ENCODE measurements at places on chromosomes 11 and 22. TPM values are rescaled to one million over a fixed set of nuclear protein-coding genes. Genes with fewer than 3 reads are reported as not detected.

The UCP3 gene
- 6.6 TPM for total RNA-seq

The ATF4 gene
- total RNA-seq, result 338 TPM

The SHANK2 gene
- total RNA-seq, result not detected

The VSIG2 gene
- total RNA-seq, result not detected

The SF1 gene
- 397 TPM for total RNA-seq

The CDC42EP1 gene
- 1.0 TPM for total RNA-seq

The GUCY1A2 gene
- 0.06 TPM for total RNA-seq

The VWA5A gene
- total RNA-seq, result 6.3 TPM

The UNC93B1 gene
- 14.8 TPM for total RNA-seq

The SSTR3 gene
- 2.6 TPM for total RNA-seq

The TNNI2 gene
- not detected for total RNA-seq

The RTN4R gene
- 2.6 TPM for total RNA-seq

The APOL5 gene
- not detected for total RNA-seq

The C11orf91 gene
- not detected for total RNA-seq

The C11orf97 gene
- not detected for total RNA-seq

The SLCO2B1 gene
- 0.26 TPM for total RNA-seq

The RAB39A gene
- total RNA-seq, result 3.1 TPM

The OR8D4 gene
- total RNA-seq, result not detected

Data from activated T-helper 17 cell treated with anti-CD3 and anti-CD28 coated beads, Interleukin-2, amount 50 U/mL, for 72 hours (primary cell).